ENCODE measurements at places on chromosomes 1 and 21. TPM values are rescaled to one million over a fixed set of nuclear protein-coding genes. Genes with fewer than 3 reads are reported as not detected.

Gene MIA3
- 26.0 TPM for polyA plus RNA-seq

Gene OR2L13
- polyA plus RNA-seq, result 0.14 TPM

Gene FCRL5
- 59.6 TPM for polyA plus RNA-seq

Gene ELF3
- polyA plus RNA-seq, result 3.4 TPM

- no peak overlapping the region for H3K27ac ChIP-seq
- no peak for DNase-seq
- H3K4me3 ChIP-seq, result no peak overlapping the region
Observed at GRCh38 chr1:185058876-185059275, 13.5 kb downstream of the RNF2 start.

- H3K27me3 ChIP-seq, result no peaks in the 10 kb centered on the region
- DNase-seq, result no peak
- H3K36me3 ChIP-seq, result no peaks in the 10 kb centered on the region
- peak overlapping the region; percentile 72 for H3K4me3 ChIP-seq
Observed at GRCh38 chr1:165696625-165697100, 1.7 kb downstream of the ALDH9A1 start.

DNA sequence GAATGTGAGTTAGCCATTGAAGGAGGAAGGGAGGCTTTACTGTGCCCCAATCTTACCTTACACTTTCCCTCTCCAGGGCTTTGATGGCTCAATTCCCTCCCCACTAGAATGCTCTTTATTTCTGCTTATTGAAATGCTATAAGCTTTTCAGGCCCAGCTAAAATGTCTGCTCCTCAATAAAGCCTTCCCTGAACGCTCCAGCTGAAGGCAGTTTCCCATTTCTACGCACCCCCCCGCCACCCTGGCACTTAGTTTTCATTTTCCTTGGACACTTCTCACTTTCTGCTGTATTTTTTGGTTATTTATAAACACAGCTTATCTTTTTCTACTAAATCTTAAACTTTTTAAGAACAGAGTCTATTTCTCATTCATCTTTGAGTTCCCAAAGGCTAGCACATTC, 7.1 kb upstream of the TMEM167B start:
- no peaks in the 10 kb centered on the region for H3K36me3 ChIP-seq
- H3K27ac ChIP-seq, result no peak overlapping the region
- DNase-seq, result no peak
- H3K4me1 ChIP-seq, result no peaks in the 10 kb centered on the region
